CD8-positive, alpha-beta memory T cell (primary cell): ENCODE measurements at places on chromosomes 1 and 21. TPM values are rescaled to one million over a fixed set of nuclear protein-coding genes. Genes with fewer than 3 reads are reported as not detected.

Gene TNFRSF4
- total RNA-seq: 193 TPM

Gene USH2A
- total RNA-seq: not detected

Gene NHLH1
- total RNA-seq: 0.38 TPM

Gene VWA5B1
- not detected for total RNA-seq

Gene LCE2C
- total RNA-seq: not detected

GRCh38 chr21:26194326-26194725 is 23.8 kb upstream of the APP start:
- DNase-seq: no peak

- no peak for DNase-seq
Observed at GRCh38 chr1:237492359-237492758, 398.4 kb downstream of the ZP4 start.

- DNase-seq: no peak
Observed at GRCh38 chr1:192846950-192847349, 38.1 kb downstream of the RGS2 start.
